ENCODE measurements at places on chromosomes 16 and 17.
A peak's percentile ranks its signal among the peaks of the same experiment; 100 is the strongest.

DNA sequence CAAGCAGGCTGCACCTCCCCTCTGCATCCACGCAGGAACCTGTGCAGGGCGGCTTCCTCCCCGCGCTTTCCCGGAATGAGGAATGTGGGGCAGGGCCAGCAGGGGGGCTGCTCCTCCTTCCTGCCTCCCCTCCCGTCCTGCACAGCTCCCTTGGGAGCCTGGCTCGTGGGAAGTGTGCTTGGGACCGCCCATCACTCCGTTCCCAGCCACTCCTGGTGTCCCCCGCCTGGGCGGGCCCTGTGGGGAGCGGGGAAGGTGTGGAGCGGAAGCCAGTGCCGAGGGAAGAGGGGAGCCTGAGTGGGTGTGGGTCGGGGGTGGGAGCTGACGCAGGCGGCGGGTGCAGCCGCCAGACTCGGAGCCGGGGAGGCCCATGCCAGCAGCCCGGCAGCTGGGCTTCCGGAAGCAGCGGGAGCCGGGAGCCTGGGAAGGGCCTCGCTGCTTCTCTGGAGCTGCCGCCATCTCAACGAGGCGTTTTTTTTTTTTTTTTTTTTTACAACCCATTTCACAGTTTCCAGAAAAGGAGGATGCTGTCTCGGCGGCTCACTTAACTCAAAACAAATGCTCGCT is 24.1 kb downstream of the BAHCC1 start:
- no peak for DNase-seq

GRCh38 chr17:62219221-62219899 is 154.3 kb upstream of the MED13 start:
- no peak for DNase-seq

GRCh38 chr17:63308272-63308671 is 137.8 kb downstream of the CYB561 start:
- DNase-seq, result no peak

- no peak for DNase-seq
These were observed 9.6 kb downstream of the MARVELD3 start for GRCh38 chr16:71635632-71636031.

- no peak for DNase-seq
These were observed 376.1 kb upstream of the RBFOX1 start for GRCh38 chr16:6956511-6956910.

DNA sequence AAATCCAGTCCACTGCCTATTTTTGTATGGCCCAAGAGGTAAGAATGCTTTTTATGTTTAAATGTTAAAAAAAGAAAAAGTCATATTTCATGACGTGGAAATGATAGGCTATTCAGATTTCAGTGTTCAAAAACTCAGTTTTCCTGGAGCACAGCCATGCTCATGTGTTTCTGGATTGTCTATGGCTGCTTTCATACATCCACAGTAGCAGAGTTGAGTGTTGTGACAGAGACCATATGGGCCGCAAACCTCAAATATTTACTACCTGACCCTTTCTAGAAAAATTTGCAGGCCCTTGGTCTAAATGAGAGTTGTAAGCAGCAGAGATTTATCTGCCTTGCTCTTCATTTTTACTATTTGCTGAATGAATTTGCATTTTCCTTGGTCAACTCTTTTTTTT is 264.1 kb downstream of the CBLN1 start:
- DNase-seq, result no peak

GRCh38 chr17:50087246-50087911 is 7.8 kb upstream of the PDK2 start:
- DNase-seq, result peak; percentile 58

DNA sequence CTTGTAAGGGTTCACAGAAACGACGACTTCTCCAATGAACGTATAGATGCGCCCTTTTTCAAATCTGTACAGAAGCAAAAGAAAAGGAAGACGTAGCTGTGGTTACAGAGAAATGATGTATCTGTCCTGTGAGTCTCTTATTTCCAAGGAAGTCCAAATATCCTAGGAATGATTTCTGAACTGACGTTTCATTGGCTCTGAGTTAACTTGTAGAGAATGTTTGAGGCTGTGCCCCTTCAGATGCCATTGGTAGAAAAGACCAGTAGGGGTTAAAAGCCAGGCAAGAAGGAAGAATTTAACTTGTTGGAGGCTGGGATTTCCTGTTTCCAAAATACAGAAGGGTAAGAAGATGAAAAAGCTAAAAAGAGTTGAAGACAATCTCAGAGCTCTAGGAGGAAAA is 96.2 kb downstream of the MYO1D start:
- no peak for DNase-seq

GRCh38 chr17:81035521-81036196 is 708 bp downstream of the BAIAP2 start:
- no peak for DNase-seq

DNA sequence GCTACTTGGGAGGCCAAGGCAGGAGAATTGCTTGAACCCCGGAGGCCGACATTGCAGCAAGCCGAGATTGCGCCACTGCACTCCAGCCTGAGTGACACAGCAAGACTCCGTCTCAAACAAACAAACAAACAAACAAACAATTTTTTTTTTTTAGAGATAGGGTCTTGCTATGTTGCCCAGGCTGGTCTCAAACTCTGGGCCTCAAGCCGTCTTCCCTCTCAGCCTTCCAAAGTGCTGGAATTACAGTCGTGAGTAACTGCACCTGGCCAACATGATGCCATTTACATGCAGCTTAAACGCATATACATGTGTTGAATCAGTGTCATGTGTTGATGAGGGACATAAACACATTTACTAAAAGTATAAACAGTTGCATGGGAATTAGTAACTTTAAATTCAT is 2.0 kb upstream of the SLFN5 start:
- no peak for DNase-seq

DNA sequence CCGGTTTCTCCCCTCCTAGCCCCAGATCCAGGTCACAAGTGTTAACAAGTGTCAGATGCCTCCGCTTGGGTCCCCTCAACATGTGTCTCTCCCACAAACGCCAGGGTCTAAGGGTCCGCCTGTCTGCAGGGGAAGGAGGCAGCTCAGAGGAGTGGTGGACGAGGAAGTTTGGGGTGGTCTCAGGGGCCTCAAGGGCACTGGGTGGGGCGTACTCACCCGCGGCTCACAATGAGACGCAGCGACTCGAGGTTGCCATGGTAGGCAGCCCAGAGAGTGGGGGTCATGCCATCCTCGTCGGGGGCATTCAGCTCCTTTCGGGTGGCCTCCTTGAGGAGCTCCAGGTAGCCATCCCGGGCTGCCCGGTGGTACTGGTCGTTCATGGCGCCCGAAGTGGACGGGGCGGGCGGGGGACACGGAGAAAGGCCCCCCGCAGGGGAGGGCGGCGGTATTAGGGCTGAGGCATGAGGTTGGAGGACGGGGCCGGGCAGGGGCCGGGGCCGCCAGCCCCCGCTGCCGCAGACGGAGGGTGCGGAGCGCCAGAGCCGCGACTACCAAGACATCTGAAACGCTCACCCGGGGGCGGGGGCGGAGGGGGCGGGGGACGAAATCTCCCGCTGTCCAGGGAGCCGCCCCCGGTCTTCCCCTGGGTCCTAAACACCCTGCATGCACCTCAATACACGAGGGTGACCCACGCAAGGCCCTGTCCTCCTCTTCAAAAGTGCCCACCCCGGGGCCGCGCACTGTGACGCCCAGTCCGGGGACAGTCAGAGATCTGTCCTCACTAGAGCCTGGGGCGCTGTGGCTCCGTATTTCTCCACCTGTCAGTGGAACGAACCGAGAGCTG is at the start of gene USH1G:
Gene USH1G (minus strand): TSS at position 562 of the 844 bp plus-strand sequence. CDS start 182 bp downstream, at position 380.
- no peak for DNase-seq

- DNase-seq, result no peak
These were observed 267.7 kb downstream of the FTO start for GRCh38 chr16:53971616-53972015.

- no peak for DNase-seq
These were observed at the start of gene TMEM98 for GRCh38 chr17:32927724-32928585. TMEM98 (plus strand) TSS chr17:32928153; CDS start chr17:32931529, 3,376 bp downstream.

- DNase-seq, result no peak
These were observed 98.5 kb downstream of the SOX9 start for GRCh38 chr17:72219137-72219823.

GRCh38 chr16:82603784-82604411 is 22.9 kb upstream of the CDH13 start:
- DNase-seq, result no peak

All from stimulated activated CD4-positive, alpha-beta T cell treated with anti-CD3 and anti-CD28 coated beads, TNF-alpha, amount 100 ng/mL, for 1 hour (primary cell).